ENCODE measurements at places on chromosomes 2 and 18.

DNA sequence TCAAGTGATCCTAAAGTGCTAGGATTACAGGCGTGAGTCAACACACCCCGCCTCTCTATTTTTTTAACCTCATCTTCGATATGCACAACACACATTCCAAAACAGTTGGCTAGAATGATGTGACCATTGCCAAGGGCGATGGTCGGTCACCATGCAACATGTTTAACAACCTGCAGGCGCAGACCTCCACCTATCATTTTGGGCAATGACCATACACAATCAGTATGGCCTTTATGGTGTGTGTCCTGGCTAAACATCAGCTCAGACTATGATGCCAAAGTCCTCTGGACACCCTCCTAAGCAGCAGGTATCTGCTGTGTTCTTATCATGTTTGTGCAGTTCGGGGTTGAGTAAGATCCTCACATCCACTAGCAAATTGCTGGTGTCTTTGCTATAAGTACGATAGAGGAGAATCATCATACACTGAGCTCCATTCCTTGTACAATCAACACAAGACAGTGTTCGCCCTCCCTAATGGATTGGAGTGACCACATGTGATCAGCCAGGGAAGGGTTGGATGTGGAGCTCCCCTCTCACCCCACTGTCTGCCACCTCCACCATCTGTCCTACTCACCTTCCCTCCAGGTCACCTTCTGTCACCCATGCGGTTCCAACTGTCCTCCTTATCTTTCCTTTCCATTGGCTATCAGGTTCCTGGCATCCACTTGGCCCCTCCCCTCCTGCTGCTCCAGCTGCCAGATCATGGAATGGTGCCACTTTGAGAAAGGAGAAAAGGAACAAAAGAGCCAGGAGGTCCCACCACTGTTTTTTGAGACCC, 7.9 kb upstream of the RNF152 start:
- DNase-seq = no peak

GRCh38 chr2:157395811-157396210, 48.1 kb downstream of the CYTIP start:
- no peak for DNase-seq

DNA sequence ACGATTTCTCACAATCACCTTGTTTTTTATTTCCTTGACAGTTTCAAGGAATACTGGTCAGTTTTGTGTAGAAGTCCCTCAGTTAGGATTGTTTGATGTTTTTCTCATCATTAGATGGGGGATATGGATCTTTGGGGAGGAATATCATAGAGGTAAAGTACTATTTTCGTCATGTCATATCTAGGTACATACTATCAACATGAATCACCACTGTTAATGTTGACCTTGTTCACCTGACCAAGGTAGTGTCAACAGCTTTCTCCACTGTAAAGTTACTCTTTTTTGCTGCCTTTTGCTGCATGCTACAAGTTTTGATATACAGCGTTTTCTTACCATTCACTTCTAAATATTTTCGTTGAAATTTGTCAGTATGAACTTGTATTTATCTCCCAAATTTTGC, 32.7 kb downstream of the NLRC4 start:
- DNase-seq = no peak

GRCh38 chr2:155690785-155691184, 641.7 kb downstream of the NR4A2 start:
- no peak for DNase-seq

DNA sequence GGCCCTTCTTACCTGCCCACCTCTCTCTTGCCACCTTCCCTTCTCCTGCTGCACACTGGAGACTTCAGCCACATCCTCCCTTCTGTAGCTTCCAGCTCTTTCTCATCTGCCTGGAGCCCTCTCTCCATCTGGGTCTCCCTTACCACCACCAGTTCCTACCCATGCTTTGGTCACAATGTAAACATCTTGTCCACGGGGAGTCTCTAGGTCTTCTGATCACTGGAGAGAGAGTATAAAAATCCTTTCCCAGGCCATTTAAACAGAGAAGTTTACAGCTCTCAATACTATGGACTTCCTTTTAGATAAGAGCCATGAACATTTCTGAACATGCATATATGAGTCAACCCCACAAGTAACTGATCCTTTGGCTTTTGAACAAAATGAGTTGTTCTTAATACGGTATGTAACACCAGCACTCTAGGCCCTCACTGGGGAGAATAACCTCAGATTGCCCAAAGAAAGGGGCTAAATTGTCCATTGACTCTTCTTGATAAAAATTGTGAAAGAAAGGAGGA, 5.8 kb downstream of the ARHGAP25 start:
- DNase-seq = no peak

GRCh38 chr18:58955001-58955400, 90.3 kb downstream of the ZNF532 start:
- DNase-seq = no peak

DNA sequence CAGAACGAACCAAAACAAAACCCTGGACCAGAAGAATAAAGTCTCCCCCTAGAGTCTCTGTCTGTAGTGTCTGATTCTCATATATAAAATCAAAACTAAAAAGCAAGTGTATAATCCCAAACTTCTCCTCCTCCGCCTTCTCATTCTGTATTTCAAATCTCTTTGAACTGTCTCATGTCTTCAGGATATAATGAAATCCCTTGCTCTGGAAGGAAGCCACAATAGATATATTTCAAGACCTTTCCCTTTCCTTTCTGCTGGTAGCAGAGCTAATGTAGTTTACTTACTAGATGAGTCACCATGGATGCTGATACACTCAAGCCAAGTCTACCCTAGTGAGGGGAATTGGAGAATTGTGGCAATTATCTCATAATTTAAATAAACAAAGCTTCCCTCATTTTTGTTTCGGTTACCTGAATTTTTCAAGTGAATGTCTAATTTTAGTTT, 33.5 kb upstream of the CCDC93 start:
- no peak for DNase-seq

- no peak for DNase-seq
Measured at GRCh38 chr18:13604786-13605185, 121.6 kb downstream of the FAM210A start.

GRCh38 chr2:174681099-174682006, 82.9 kb downstream of the CHRNA1 start:
- DNase-seq = no peak

DNA sequence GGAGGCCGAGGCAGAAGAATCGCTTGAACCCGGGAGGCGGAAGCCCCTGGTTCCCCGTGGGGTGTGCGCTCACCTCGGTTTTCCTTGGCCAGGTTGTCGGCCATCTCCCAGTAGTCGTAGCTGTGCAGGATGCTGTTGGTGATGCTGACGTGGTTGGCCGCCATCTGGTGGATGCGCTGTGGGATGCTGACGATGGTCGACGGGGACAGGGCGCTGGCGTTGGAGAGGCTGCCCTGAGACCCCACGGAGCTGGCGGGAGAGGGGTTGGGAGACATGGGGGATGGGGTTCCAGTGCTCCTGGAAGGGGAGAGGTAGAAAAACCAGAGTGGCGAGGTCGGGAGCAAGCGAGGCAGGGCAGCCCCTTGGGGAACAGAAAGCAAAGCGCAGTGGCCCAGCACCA, 64.4 kb upstream of the REV1 start:
- no peak for DNase-seq

DNA sequence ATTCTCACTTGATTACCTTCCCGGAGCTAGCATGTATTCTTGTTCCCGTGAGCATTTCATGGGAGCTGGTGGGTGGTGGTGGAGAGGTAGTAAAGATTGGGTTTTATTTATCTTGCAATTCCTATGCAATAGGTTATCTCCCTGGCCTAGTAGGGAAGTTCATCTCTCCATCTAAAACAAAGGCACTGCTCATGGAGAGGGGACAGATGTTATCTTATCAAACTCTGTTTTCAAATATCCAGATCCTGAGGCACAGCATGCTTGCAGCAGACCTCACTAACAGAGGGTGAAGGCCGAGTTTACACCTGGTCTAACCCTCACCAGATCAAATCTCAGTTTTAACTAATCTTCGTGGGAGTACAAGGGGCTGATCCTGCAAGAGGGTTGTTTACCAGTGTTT, 98.9 kb downstream of the CYRIA start:
- no peak for DNase-seq

DNA sequence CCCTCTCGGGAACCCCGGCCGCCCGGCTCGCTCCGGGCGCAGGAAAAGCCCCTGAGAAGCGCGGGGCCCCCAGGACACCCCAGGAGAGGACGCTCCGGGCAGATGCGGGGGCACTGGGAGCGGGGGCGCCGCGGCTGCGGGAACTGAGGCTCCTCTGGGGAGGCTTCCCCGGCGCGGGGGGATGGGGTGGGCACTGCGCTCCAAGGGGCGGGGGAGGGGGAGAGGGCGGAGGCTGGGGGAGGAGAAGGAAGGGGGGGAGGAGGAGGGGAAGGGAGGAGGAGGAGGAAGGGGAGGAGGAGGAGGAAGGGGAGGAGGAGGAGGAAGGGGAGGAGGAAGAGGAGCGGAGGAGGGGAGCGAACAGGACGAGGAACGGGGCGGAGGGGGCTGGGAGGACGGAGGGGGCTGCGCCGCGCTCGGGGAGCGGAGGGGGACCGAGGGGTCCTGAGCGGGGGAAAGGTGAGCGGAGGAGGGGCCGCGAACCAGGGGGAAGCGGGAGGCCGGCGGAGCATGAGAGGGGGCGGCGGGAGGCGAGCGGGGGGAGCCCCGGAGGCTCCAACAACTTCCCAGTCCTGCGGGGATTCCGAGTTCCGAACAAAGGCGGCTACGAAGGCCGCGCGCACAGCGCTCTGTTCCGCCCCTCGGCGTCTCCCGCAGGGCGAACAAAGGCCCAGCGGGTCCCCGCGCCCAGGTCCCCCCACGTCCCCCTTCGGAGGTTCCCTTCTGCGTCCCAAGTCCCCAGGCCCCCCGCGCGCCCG, 742 bp downstream of the PXDN start:
- DNase-seq = peak; percentile 67

DNA sequence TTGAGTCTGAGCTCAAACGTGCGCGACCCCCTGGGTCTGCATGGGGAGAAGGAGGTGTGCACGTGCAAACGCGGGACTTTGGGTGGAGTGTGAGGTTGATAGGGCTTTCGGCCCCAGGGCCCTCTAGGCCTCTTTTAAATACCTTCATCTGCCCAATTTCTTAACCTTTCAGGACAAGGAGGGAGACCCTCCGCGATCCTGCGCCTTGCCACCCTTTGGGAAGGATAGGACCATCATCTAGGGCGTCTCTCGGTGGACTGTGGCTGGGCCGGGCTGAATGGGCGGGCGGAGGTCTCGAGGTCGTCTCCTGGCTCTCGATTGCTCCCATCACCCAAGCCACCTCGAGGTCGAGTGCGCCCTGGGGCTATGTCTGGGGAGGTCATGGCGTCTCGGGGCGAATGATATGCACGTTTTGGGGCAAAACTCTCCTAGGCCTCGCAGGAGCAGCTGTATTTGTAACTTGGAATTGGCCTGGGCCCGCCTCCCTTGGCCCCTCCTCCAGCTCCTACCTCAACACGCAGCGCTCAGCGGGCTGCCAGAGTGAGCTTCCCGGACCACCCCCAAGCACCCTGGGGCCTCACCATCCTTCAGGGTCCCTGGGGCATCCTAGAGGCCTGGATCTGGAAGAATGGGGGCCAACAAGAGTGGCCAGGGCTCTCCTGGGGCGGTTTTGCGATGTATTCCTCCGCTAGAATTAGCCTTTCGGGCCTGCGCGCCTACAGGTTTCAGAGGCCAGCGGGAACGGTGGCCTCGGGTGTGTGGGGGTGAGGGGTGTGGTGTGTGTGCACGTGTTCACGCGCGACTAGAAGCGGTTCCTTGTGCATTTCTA, 8.7 kb upstream of the SIX3 start:
- no peak for DNase-seq

DNA sequence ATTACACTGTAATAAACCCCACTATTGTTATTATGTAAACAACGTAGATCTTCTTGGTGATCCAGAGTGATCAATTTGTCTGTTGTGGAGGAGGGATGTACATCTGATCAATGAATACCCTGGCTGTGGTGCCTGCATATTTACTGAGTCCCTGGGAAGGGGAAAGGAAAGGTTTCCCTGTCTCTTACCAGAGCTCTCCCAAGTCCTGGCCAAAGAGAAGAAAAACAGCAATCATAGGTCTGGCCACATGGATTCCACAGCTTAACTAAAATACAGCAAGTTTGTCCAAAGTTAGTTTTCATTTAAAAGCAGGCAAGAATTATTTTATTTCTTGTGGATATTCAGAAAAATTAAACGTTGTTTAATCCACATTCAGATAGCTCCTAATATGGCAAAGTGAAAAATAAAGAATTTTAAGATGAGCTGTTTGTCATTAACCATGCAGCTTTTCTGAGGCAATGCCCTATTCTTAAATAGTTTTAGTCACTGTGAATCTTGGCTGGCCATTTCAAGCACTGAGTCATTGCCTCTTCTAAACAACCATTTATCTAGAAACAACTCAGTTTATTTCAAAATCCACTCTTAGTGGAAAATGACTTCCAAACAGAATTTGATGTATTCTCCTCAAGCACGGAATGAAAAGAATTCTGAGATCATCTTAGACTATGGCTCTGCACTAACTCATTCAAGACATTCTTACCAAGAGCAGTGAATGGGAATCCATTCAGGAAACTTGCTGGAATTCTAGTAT, 1004.4 kb upstream of the CDH2 start:
- DNase-seq = peak; percentile 68

- DNase-seq = no peak
Measured at GRCh38 chr18:9638886-9639285, 24.5 kb upstream of the PPP4R1 start.

DNA sequence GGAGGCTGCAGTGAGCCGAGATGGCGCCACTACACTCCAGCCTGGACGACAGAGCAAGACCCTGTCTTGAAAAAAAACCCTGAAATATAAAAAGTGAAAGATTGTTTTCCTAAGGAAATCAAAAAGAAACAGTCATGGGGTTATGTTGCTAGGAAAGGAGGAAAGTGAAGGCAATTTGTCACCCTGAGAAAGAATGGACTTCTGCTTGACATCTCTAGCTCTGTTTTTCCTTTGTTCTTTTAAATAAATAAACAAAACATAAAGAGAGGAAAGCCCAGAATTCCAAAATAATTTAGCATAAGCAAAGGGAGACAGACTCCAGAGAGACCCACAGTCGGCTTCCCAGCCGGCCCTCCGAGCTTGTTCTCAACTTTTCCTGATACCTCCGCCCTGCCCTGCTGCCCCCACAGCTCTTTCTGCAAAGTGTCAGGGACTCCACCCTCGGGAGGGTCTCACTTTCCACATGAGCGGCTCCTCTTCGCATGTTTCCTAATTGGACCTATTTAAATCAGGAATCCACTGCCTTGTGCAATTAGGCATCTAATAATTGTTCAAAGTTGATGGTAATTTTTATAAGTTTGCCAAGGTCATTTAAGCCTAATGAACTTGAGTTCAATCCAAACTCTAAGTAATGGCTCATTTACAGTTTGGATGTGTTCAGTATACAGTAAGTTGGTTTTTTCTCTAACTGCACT, 49.8 kb upstream of the COPS8 start:
- DNase-seq = no peak

- peak; percentile 75 for DNase-seq
Measured at GRCh38 chr2:240435457-240435947, at the start of gene GPC1. GPC1 (plus strand) TSS chr2:240435663; CDS start chr2:240435919, 256 bp downstream.
